ENCODE measurements at places on chromosomes 16 and 17.

GRCh38 chr17:50132104-50132794, 2.3 kb upstream of the SAMD14 start:
- no peak for DNase-seq

- no peak for DNase-seq
Measured at GRCh38 chr17:41801374-41802271, 10.1 kb downstream of the P3H4 start.

DNA sequence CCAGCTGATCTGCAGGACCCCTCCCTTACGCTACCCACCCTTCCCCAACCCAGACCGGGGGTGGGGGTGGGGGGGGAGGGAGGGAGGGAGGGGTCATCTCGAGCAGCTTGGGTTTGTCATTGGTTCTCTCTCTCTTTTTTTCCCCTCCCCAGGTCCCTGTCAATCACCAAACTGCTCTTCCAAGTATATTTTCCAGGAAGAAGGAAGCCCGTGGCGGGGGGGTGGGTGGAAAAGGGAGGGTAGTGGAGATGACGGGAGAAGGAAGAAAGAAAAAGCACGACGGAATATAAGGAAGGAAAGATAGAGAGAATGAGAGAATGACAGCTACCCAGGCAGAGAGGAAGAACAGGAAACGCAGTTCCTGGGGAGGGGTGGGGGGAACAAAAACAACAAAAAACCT, 17.9 kb downstream of the SALL1 start:
- no peak for DNase-seq

DNA sequence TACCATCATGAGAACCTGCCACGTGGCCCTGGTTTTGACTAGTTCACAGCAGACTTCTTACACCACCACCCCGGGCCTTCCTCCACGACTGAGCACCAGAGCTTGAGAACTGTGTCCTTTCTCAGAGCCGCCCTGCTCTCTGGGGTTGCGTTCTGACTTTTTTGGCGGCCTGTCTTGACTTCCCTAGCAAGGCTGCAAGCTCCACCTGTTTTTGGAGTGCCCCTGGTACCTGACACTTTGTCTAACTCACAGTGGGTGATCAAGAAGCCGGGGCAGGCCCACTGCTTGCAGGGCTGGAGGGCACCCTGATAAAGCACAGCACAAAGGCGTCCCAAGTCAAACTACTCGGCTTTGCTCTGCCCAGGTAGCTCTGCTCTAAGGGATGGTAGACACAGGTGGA, 154.3 kb downstream of the SDK2 start:
- DNase-seq: no peak

DNA sequence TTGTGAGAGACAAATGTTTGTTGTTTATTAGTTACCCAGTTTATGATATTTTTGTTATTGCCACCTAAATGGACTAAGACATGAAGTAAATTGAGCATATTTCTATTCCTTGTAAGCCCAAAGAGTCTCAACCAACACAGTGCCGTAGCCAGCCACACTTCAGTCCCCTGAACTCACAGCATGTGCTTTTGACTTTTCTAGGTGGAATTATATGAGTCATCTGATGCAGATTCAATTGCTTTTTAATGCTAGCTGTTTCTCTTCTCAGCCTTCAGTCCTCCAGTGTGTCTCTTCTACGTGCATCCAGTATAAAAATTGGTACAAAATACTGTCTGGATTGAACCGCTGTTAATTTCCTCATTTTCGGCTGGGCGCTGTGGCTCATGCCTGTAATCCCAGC, 39.0 kb downstream of the IQCK start:
- DNase-seq: no peak

- DNase-seq: no peak
Measured at GRCh38 chr16:66886914-66887313, 6.6 kb downstream of the PDP2 start.

DNA sequence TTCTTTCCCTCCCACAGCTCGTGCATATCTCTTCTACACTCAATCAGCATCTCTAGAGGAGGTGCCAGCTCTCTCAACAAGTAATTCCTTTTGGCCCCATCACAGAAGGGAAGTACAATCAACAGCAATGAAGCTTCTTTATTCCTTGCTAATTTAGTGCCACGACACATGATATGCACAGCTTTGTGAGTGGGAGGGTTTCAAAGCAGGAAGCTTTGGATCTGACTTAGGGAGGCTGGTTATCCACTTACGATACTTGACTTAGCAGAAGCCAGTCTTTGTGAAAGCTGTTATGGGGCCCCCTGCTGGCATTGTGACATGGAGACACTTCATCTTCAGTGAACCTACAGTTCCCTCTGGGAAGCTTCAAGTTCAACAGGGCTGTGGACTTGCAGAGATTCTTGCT, 81.0 kb downstream of the TMEM100 start:
- DNase-seq: peak; percentile 8

DNA sequence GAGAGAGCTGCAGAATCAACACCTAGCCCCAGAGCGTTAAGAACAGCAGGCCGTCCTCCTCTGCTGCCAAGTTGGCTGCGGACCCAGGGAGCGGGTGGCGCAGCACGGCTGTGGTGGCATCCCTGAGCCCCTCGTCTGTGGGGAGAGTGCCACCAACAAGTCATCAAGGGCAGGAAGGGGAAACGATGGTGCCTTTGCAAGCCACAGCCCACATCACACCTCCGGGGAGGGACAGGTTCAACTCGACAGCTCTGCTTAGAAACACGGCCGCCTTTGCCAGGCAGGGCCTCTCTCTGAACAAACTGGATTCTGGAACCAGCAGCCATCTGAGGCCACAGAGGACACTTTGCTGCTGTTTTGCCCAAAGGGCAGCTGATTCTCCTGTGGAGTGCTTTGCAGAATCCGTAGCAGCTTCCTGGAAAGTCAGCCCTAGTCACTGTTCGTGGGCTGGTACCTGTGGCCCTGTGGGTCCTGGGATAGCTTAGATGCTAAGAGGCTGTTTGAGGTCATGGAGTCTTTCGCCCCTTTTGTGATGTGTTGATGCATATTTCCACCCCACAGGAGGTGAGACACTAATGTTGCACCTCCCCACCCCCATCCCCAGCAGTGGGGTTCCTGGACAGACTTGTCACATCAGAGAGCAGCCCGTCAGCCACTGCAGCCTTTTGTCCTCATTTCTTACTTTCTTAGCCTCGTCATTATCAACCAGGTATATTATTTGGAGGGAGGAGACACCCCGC, 270.6 kb downstream of the CPPED1 start:
- no peak for DNase-seq

DNA sequence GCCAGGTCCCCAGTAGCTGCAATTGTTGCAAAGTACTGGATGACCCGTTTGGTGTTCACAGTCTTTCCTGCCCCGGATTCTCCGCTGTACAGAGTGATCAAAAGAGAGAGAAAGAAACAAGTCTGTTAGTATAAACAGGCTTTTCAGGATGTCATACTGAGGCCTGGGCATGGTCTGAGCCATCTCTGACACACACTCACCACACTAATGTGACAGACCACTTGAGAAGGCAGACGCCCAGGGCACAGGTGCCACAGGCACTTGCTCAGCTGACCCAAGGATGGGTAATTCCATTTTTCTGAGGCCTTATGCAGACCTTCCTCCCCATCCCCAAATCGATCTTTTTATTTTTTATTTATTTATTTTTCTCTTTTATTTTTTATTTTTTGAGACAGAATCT, 7.5 kb downstream of the MYH3 start:
- no peak for DNase-seq

GRCh38 chr16:50285406-50286003, 19.2 kb downstream of the ADCY7 start:
- no peak for DNase-seq

Data from stimulated activated CD8-positive, alpha-beta memory T cell treated with anti-CD3 and anti-CD28 coated beads, Interleukin-15, amount 100 ng/mL, for 48 hours (primary cell).